Renal cortex interstitium (tissue), 15 donors: ENCODE measurements at places on chromosomes 5 and 9. TPM values are rescaled to one million over a fixed set of nuclear protein-coding genes. Genes with fewer than 3 reads are reported as not detected.

FAXDC2 gene
- 33.5 TPM for polyA plus RNA-seq

GRCh38 chr5:143036146-143036927 is 266.2 kb downstream of the ARHGAP26 start:
- DNase-seq = no peak

PCDH12 gene
- polyA plus RNA-seq = 15.5 TPM

DNA sequence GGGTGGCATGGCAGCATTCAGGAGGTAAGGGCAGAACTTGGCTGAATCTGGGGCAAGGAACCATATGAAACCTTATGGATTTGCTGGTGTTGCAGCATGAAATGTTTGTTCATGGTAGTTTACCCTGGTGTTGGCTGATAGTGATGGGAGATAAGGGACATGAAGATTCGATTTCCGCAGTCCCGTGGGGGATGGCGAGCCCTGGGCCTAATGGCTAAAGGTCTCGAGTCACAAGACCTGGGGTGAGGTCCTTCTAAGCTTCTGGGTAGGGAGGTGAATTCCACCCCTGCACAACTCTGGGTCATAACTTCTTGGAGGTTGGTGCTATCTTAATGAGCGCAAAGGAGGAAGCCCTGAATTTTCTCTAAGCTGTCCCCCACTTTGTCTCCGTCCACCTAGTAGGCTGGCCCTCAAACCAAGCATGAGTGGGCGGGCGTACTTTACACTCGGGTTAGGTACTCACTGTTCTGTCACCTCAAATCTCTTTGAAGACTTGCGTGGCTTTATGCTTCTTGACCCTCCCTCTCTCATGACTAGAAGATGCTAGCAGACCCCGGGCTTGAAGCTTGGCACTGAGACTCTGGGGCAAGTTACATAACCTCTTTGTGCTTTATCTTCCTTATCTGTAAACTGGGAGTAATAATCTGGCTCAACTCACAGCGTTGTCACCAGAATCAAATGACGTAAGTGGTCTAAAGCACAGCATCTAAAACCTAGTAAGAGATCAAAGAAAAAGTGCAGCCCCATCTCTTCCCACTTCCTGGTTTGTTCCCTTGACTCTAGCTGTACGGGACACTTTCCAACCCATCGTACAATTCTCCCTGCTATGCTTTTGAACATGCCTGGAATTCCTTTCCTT is 72.5 kb downstream of the BASP1 start:
- DNase-seq = no peak

TMEM252 gene
- polyA plus RNA-seq = 8.1 TPM
